Nucleus accumbens (tissue), 56 donors: ENCODE measurements at places on chromosomes 7 and 10.

GRCh38 chr10:24439935-24440334 lies 231.0 kb downstream of the KIAA1217 start:
- DNase-seq = no peak

DNA sequence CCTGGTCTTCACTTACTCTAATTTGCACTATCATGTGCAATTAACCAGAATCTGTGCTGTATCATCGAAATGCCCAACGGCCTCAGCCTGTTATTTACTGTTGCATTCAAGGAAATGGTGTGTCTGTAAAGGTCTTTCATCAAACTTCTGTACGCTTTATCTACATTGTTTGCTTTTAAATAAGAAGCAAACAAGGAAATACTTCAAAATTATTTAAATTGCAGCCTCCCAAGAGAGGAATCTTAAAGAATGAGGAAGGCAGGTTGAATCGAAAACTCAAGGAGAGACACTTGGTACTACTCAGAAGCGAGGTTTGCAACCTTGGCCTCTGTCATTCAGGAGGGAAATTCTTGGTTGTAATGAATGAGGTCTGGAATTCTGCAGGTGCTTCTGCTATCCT lies 40.7 kb downstream of the MGAM start:
- DNase-seq = no peak

- no peak for DNase-seq
Observed at GRCh38 chr10:132047575-132048293, 18.0 kb upstream of the JAKMIP3 start.

DNA sequence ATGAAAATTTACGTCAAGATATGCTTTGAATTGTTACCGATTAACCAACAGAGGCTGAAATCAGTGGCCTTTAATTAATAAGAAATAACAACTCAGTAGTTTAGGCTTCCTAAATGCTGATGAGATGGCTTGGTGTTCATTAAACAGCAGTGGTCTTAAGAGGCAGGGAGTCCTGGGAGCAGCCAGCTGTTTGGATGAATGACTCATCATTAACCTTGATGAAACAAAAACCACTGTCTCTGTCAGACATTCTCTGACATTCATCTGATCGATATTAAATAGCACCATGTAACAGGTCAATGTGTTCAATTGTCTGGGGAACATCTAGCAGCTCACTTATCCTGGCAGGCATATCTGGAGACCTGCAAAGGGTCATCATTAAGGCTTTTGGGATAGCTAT lies 234.2 kb upstream of the LRRN3 start:
- no peak for DNase-seq

- no peak for DNase-seq
Observed at GRCh38 chr10:94428766-94429707, 26.7 kb downstream of the TBC1D12 start.

DNA sequence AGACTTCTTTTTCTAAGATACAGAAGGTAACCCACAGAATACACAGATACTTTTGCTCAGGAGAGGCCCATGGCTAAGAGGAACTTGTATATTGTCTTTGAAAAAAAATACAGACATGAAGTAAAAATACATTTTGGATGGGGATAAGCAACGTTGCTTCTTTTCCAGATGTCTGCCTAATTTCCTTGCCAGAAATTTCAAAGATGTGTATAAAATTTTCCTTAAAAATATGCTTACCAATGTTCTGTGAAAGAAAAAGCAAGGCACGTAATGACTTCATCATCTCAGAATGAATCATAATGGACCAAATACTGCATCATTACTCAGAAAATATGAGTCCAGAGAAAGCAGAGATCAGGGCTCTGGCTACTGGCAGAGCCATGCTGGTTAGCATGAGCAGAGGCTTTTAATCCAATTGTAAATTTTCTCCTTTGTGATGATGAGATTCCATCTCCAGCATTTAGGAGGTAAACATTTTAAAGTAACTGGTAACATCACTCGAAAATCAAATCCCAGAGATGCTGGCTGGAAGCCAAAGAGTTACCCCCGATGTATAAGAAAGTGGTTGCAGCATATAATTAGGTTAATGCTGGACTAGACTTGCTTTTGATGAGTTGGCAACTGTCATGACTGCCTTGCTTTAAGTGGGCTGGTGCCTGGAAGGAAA lies 272.5 kb downstream of the SEMA3A start:
- no peak for DNase-seq

GRCh38 chr7:86372262-86372661 lies 271.4 kb upstream of the GRM3 start:
- no peak for DNase-seq

GRCh38 chr7:93160410-93160809 lies 12.2 kb upstream of the SAMD9L start:
- no peak for DNase-seq

DNA sequence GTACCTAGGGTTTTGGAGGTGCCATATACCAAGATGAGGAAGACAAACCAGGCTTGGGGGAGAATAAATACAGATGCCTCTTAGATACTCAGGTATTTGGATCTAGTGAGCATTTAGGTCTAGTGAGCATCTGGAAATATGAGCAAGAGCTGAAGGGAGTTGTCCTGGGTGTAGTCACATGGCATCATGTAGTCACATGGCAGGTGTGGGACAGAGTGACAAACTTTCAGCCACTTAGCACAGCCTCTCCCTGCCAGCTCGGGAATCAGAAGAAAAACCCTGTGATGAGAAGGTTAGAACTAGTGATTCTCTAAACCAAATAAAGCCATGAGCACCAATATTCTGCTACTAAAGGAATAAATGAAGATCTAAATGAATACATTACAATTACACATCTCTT lies 24.3 kb downstream of the RGR start:
- no peak for DNase-seq

- no peak for DNase-seq
Observed at GRCh38 chr7:119974972-119975371, 298.0 kb upstream of the KCND2 start.

DNA sequence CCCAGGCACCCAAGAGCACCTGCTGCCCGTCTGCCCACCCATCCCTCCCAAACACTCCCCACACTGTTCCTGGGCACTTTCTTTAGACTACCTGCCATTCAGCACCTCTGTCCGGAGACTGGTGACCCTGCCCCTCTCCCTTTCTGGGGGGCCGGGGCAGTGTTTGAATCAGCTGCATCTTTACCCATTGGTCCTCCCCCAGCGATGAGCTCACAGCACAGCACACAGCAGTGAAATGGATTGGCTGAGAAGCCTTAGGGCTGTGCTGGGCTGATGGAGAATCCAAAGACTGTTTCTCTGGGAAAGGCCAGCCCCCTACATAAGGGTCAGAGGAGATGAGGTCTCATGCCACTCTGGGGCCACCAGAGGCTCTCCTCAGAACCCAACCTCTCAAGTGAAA lies 40.2 kb downstream of the VWA2 start:
- DNase-seq = no peak

DNA sequence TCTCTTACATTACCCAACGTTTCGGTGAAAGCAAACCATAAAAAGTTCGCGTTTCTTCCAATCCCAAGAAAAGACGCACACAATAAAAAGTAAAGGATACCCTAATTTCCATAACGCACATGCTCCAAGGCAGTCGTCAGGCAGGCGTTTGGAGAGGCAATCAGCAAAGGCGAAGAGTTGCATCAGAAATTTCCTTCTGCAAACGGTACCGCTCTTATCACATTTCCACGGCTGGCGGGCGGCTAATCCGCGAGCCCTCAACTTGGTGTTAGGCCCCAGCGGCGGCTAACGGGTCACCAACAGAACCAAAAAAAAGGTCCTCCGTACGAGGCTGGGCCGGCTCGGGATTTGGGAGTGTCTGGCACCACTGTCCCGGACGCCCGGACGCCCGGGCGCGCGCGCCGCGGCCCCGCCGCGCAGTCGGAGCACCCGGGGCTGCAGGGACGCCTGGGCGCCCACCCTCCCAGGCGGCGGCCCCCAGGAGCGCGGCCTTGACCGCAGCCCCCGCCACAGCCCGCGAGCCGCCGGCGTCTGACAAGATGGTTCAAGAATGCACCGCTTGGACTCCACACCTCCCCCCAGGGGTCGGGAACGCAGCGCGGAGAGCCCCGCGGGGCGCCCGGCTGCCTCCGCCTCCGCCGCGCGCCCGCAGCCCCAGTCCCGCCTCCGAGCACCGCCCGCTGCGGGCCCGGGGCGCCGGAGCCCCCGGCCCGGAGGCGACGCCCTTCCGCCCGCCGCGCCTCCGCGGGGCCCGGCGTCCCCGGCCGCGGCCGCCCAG lies 9.8 kb upstream of the GRB10 start:
- DNase-seq = no peak

DNA sequence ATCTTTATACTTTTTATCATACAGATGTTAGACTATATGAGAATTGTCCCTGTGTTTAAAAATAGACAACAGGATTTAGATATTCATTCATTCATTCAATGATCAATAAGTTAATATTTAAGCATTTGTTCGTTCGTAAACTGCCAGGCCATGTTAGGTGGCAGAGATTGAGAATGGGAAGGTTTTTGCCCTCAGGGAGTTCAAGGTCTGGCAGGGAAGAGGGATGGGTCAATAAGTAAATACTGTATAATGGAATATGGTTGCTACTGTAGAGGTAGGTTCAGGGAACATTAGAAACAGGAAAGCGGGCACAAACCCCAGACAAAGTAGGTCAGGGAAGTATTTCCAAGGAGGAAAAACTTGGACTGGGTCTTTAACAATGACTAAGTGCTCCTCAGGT lies 64.6 kb downstream of the SEM1 start:
- DNase-seq = no peak

DNA sequence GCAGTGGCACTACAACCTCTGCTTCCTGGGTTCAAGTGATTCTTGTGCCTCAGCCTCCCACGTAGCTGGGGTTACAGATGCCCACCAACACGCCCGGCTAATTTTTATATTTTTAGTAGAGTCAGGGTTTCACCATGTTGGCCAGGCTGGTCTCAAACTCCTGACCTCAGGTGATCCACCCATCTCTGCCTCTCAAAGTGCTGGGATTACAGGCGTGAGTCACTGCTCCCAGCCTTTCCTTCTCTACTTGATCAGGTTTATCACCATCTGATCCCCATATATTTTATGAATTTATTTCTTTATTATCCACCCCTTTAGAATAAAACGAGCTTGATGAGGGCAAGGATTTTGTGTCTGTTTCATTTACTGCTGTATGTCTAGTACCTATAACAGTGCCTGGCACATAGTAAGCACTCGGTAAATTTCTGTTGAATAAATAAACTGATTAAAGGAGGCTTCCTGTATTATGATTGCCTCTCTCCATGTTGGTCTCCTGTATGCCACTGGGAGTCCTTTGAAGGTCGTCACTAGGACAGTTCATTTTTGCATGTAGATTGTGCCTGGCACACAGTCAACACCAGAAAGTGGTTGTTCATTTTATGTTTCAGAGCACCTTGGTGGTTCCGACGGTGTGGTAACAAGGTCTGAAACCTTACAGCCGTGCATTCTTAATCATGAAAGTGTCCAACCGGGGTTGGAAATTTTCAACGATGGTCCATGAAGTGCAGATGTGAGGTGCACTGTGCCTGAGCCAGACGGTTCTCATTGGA lies 9.6 kb upstream of the EIF3A start:
- no peak for DNase-seq
